NCI-H2081 treated with DMSO at 0.1 percent for 48 hours (cell line): ENCODE measurements at places on chromosomes 5 and 9.
A peak's percentile ranks its signal among the peaks of the same experiment; 100 is the strongest.

- no peak for DNase-seq
Observed at GRCh38 chr9:130735566-130735965, 42.0 kb downstream of the EXOSC2 start.

DNA sequence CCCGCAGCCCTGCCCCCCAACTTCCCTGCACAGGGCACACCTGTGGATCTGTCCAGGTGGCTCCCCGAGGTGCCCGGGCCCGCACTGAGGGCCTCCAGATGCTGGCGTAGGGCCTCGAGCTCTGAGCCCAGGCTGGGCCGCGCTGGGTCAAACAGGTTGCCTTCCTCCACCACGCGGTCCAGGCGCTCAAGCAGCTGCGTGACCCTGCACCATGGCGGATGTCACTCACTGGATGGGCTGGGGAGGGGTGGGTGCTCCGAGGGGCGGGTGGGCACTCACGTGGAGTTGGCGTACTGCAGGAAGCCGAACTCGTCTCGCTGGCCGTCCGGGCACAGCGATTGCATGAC, 5.4 kb downstream of the ABCA2 start:
- DNase-seq: no peak

DNA sequence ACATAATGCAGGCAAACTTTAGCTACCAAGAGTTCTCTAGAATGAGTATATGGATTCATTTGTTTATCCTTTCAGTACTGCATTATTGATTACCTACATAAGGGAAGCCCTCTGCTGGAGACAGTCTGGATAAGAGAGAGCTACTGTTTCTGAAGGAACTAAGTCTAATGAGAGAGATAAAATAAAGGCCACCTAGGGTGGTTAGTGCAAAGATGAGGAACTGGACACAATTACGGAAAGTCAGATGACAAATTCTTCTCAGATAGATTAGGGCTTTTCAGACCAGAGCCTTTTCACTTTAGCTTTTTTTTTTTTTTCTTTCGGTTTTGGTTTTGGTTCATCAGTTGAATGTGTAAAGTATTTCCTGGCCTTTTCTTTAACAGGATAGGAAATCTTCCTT, 31.3 kb downstream of the ISOC1 start:
- no peak for DNase-seq

- no peak for DNase-seq
Observed at GRCh38 chr5:138692370-138692769, 60.9 kb upstream of the CTNNA1 start.

- DNase-seq: no peak
Observed at GRCh38 chr9:121785673-121786542, 134.5 kb downstream of the DAB2IP start.

DNA sequence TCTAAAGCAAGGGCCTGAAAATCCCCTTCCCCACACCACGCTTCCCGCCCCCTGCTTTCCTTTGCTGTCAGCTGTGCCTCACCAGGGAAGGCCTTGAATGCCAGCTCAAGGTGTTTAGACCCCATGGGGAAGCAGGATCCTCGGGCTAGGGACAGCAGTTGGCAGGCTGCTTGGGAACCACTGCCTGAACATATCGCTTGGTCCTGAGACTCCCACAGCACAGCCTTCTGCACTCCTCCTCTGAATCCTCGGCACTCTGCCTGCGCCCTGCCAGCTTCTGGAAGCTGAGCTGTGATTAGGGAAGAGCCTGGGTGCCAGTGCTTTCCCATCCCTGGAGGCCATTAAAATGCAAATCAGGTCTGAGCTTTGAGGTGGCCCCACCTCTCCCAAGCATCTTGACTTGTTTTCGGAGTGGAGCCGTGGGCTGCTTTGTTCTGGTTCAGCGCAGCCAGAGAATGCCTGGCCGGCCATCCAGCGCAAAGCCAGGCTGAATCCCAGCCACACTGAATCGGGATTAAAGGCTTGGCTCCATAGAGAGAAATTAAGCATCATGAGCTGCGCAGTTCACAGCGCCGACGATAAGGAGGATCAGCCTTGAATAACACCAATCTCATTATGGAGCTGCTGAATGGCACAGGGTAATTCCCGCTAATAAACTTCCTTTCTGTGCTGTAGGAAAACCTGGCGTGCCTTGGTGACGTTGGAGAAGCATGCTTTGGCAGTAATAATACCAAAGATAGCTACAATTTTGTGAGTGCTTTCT, 40.0 kb downstream of the AMBP start:
- DNase-seq: no peak

DNA sequence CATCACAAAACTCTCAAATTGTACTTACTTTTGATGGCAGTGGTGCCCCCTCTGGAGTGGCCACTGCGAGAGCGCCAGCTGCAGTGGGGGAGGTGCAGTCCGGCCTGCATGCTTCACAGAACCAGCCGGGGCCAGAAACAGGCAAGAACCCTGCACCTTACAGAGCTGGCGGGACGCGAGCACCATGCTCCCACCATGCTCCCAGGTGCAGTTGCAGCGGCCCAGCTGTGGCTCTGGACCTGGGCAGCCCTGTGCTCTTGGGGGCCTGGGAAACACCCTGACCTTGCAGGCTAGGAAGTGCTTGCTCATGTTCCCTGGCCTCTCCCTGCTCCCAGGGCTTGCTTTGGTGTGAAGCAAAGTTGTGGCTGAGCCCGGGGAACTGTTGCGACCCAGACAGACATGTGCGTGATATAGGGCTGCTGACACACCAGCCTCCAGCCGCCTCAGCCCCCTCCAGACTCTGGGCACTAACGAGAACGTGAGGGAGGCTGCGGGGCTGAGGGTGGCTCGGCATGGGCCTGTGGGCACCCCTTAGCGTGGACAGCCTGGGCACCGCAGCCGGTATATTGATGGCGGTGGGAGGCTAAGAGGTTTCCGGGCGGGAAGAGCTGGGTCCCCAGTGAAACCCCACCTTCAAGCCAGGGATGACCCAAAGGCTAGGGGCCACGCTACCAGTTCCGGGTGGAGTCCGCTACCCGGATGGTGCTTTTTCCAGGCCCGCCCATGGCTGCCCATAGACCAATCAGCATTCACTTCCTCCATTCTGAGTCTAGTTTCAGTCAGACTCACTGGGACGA, 1809.9 kb upstream of the ACO1 start:
- no peak for DNase-seq

DNA sequence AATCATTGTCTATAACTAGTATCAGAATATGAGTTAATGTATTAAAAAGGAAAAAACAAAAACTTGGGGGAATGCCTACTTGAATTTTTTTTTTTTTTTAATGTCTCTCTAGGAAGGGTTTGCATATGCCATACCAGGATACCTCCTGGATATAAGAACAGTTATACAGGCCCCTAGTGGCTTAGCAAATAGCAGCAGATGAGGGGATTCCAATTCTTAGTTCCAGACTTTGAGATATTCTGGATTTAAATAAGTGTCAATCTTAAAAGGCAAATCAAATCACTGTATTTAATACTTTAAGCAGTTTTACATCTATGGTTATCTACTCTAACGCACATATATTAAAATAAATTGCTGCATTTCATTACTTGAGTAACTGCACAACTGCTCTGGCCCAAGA, 1055.5 kb upstream of the DMAC1 start:
- peak; percentile 26 for DNase-seq

DNA sequence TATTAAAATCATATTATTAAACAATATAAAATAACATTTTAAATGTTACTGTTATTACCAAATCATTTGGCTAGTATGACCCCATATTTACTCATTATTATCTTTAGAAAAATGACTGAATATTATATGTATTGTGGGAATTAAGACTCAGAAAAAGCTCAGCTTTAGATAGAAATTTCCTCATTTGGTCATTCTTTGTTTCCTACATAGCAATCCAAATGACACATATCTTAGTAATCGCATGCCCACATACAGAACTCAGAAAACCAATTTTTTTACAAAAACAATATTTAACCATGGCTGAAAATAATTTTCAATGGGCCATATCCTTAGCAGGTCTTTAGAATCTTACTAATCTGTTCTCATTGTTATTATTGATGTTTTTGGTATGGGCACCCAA, 53.8 kb upstream of the TSLP start:
- DNase-seq: no peak

GRCh38 chr9:127566351-127567001, 45.6 kb upstream of the STXBP1 start:
- no peak for DNase-seq

DNA sequence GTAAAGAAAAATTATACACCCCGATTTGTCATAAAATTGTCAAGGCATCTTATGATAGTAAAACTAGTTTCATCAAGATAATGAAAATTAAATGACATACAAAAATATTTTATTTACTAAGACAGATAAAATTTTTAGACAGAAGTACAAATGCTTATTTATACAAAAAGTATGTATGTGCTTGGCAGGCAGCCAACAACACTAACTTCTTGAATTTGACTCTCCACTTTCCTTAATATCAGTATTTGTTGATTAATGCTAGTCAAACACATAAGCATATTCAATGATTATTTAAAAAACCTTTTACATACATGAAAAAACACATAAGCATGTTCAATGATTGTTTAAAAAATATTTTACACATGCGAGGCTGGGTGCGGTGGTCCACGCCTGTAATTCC, 1079.9 kb upstream of the CDH6 start:
- DNase-seq: no peak

DNA sequence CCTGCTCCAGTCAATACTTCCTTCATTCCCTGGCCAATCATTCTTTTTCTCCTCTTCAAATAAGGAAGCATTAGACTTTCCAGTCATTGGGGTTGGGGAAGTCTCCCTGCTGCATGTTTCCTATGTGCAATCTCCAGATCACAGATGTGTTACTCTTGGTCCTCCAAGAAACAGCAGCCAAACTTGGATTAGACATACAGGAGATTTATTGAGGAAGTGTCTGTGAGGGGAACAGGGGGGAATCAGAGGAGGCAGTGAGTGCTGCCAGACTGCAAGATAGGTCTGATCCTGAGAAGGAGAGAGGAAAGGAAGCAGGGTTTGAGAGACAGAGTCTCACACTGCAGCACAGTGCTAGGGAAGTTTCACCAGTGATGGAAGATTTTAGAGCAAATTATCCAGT, 40.6 kb upstream of the SLIT3 start:
- no peak for DNase-seq

- no peak for DNase-seq
Observed at GRCh38 chr9:15086778-15087324, 176.6 kb upstream of the FREM1 start.

- DNase-seq: no peak
Observed at GRCh38 chr9:81183761-81184160, 505.6 kb downstream of the TLE1 start.

- DNase-seq: no peak
Observed at GRCh38 chr5:2187687-2188086, 305.0 kb upstream of the IRX4 start.

- DNase-seq: no peak
Observed at GRCh38 chr5:148376198-148376597, 7.6 kb upstream of the FBXO38 start.

DNA sequence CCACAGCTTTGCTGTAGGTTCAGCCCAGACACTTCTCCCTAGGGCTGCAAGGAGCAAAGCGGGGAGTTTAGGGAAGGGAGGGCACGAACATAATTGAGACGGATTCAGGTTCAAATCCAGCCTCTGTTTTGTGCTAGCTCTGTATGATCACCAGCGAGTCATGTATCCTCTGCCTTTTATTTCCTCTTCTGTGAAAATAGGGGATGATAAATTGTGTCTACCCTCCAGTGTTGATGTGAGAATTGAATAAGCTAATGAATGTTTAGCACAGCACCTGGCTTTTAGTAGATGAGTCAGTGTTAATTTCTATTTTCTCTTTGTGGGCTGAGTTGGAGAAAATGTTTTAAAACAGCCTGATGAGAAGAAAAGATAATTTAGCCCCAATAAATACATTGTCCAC, 6.2 kb downstream of the MLANA start:
- no peak for DNase-seq

GRCh38 chr9:138053996-138054752, 176.6 kb downstream of the CACNA1B start:
- DNase-seq: no peak

- DNase-seq: no peak
Observed at GRCh38 chr5:102421647-102422046, 77.2 kb downstream of the SLCO6A1 start.

DNA sequence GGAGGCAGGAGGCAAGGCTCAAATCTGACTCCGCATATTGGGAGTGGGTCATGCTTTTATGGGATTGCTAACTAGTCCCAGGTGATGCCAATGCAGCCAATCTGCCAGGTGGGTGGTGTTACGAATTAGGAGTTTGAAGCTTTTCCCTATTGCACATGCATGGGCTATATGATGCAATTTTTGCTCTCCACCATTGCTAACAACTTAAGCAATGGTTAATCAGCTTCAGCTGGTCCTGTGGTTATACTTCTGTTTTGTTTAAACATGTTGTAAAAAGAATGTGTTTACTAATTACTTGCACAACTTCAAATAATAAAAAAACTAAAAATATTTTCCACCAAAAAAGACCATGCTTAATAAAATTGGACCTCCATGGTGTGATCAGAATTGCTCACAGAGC, 55.7 kb downstream of the SHC3 start:
- DNase-seq: no peak

- DNase-seq: no peak
Observed at GRCh38 chr5:143271431-143271830, 132.1 kb downstream of the NR3C1 start.

DNA sequence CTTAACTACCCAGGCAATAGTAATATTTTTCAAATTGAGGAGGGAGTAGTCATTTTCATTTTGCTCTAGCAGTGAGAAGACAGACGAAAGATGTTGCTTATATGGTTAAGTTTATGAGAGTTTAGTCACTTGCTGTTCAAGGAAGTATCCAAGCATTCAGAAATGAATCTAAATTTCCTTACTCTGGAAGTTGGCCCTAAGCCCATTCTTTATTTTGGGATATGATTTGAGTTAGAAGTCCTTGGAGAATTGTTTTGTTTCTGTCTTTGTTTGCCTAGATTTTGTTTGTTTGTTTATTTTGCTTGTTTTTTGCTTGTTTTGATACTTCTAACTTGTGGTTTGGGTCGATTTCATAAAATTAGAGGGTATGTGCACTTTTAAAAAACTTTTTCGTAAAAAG, 146.4 kb upstream of the FGF10 start:
- DNase-seq: no peak

GRCh38 chr5:149323210-149323609, 22.1 kb upstream of the GRPEL2 start:
- no peak for DNase-seq

GRCh38 chr9:79346350-79347020, 225.3 kb upstream of the TLE4 start:
- DNase-seq: no peak

DNA sequence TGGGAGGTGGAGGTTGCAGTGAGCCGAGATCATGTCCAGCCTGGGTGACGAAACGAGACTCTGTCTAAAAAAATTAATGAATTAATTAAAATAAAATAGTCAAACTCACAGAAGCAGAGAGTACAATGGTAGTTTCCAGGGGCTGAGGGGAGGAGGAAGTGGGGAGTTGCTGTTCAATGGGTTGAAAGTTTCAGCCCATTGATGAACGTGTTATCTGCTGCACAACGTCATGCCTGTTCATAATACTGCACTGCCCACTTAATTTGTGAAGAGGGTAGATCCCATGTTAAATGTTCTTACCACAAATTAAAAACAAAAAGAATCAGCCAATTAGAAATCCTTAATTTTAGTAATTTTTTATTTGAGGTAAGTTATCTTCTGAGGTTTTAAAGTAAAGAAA, 16.4 kb upstream of the RUFY1 start:
- no peak for DNase-seq
